ENCODE measurements at places on chromosomes 7 and 10.

DNA sequence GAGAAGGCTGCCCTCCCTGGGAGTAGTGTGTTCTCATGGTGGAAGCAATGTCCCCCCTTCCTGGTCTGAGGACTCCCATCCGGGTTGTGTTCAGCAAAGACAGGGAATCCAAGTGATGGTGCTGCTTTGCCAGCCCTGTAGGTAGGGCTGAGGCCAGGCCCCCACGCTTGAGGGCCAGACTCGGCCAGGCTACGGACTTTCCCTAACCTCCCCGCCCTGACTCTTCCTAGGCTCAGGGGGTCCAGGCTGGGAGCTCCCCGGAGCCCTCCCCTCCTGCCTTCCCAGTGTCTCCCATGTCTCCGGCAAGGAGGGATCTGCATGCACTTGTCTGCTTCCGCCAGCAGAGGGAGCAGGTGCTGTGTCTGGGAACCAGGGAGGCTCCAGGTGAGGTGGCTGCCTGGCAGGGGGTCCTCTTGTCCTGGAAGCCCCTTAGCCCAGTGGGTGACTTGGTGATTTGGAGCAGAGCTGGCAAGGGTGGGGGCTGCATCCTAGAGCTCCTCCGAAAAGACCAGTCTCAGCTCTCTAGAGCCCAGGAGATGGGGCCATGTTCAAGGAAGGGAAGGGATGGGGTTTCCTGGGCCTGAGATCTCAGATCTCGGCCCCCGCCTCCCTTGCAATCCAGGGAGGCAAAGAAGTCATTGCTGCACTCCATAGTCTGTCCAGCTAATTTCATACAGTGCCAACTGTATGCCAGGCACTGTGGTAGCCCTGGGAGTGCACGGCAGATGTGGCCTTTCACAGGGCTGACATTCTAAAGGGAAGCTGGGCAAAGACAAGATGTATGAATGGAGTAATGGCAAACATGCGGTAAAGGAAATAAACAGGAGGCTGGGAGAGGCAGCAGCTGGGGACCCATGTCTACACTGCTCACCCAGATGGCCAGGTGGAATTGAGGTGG is 20.3 kb upstream of the SFRP5 start:
- peak; percentile 74 for ATAC-seq

- ATAC-seq = no peak
Measured at GRCh38 chr7:22350466-22351328, 6.3 kb downstream of the RAPGEF5 start.

GRCh38 chr10:34449836-34450235 is 365.3 kb downstream of the PARD3 start:
- ATAC-seq = no peak

DNA sequence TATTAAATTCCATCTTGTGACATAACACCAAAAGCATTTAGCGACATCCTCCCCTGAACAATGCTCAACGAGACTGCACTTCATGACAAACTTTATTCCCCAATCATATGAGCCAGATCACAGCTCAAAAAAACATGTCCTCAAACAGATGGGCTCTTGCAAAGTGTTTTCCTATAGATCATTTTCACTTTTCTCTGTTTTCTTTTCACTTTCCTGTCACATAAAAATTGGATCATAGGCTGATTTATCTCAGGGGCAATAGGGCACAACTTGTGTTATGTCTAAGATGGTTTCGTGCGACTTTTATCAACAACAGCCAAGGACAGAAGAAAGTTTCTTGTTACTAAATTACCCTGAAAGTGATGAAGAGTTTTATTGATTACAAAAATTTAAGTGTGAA is 206.1 kb downstream of the WDR11 start:
- ATAC-seq = no peak

DNA sequence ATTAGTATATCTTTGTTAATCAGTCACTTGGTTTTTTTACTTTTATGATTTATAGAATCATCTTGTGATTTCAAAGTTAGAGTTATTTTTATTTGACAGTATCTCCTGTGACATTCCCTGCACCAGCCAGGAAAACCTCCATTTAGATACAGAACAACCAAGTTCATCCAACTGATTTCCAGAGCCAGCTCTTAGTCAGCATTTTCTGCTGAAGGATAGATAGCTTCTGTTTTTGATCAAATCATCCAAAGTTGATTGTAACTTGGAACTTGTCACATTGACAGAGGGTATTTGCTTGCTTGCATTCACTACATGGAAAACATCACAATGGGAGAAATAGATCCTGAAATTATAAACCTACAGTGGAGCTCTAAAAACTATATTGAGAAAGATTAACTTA is 122.6 kb downstream of the PON1 start:
- ATAC-seq = no peak

DNA sequence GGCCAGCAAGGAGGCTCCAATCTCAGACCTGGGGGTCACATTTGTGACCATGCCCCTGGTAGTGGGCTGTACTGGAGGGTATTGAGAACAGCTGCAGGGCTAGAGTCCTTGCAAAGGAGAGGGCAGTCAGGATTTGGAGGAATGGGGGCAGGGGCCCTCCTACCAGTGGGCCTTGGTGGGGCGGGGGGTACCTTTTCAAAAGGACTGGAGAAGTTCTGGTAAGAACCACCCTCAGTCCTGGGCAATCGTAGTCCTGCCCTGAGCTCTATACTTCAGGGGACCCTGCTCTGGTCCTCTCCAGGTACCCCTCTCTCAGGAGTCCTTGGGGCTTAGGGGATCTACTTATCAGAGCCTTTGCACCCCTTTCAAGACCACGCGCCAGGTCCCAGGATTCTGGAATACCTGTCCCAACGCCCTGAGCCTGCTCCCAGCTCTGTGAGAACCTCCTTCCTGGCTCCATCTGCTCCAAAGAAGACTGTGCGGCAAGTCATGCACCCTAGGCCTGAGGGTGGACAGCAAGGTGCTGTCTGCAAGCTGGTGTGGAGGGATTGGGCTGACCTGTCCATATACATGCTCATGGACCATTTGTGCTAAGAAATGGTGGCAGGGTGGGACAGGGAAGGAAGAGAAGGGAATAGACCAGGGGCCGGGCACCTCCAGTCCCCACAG is 134.1 kb upstream of the EEPD1 start:
- ATAC-seq = no peak

- ATAC-seq = no peak
Measured at GRCh38 chr7:158094671-158095226, 492.9 kb downstream of the PTPRN2 start.

DNA sequence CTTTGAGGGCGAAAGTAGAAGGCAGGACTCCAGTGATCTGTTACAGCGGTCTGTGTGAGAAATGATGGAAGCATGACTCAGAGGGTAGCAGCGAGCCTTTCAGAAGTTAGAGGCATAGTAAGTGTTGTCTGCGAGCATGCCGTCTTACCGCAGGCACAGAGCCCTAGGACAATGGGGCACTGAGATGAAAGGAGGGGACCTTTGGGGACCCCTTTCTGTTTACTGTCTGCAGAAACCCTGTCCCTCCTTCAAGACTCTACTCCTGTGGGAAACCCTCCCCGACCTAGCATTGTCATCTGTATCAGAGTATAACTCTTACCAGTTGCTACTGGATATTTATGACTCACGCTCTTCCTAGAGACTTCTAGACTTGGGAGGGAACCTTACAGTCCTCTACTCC is 87.2 kb upstream of the AGK start:
- ATAC-seq = peak; percentile 38

DNA sequence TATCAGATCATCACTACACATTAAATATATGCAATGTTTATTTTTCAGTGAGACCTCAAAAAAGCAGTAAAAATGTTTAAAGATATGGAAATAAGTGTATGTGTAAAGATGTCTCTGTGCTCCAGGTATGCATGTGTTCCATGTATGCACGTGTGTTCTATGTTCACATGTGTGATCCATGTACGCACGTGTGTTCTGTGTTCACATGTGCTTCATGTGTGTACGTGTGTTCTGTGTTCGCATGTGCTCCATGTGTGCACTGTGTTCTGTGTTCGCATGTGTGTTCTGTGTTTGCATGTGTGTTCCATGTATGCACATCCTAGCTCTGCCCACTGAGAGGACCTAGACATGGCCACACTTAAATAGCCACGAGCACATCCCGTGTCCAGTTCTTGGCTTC is 15.6 kb upstream of the PDIA4 start:
- ATAC-seq = no peak

GRCh38 chr7:71504697-71505441 is 372.9 kb downstream of the GALNT17 start:
- no peak for ATAC-seq

DNA sequence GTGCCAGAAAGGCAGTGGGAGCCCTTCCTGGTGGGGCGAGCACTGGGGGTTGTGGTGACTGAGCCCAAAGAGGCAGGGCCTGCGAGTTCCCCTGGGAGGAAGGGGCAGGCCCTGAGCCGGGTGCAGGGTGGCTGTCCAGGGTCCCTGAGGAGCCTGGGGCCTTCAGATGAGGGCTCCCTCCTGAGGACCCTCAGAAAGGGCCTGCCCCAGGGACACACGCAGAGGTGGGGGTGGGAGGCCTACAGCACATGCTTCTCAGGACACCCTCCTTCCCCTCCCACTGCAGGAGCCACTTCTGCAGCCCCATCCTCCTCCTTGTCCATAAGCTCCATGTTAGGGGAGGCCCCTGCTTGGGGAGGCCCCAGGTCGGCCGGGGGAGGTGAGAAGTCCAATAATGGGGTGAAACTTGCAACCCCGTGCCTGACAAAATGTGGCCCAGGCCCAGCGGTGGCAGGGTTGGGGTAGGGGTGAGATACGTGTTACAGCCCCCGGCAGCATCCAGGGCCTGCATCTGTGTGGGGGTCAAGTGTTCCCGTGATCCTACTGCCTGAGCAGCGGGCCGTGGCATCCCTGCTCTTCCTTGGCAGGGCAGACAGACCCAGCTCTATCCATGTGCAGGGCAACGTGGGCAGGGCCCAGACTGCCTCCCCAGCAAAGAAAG is 31.8 kb upstream of the RET start:
- ATAC-seq = no peak

DNA sequence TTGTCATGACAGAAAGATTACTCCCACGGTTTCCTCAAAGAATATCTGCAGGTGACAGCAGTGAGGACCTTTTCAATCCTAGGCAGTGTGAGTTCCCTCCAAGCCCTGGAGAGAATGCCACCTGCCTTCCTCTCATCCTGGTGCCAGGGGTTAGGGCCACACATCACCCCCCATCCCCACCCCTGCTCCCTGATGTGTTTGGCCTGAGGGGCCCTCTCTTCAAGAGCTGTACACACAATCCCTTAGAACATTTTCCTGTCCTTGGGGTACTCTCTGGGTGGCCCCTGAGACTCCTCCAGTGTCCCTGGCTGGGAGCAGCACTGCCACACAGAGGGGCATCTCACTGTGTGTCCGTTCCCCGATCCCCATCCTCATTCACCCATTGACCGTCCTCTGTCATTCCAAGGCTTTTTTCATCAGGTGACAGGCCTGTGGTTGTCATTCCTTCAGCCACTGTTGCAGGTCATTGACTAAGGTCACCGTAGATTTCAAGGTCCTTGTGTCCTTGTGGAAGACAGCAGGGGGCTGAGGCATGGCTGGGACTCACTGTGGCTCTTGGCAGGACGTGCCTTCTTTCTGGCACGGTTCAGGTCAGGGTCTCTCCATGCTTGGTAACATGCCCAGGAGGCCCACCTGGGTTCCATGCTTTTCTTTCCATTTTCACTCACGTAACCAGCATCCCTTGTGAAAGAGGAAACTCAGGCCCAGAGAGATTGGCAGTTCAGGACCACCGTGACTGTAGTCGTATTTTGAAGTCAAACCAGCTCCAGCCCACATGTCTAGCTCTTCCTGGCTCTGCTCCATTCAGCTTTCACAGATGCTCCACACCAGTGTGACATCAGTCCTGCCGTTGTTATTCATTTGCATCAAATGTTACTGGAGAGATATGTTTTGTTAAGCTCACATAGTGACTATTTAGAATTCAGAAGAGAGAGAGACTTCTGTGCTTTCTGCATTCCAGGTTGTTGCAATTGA is 26.8 kb upstream of the BTBD16 start:
- no peak for ATAC-seq

DNA sequence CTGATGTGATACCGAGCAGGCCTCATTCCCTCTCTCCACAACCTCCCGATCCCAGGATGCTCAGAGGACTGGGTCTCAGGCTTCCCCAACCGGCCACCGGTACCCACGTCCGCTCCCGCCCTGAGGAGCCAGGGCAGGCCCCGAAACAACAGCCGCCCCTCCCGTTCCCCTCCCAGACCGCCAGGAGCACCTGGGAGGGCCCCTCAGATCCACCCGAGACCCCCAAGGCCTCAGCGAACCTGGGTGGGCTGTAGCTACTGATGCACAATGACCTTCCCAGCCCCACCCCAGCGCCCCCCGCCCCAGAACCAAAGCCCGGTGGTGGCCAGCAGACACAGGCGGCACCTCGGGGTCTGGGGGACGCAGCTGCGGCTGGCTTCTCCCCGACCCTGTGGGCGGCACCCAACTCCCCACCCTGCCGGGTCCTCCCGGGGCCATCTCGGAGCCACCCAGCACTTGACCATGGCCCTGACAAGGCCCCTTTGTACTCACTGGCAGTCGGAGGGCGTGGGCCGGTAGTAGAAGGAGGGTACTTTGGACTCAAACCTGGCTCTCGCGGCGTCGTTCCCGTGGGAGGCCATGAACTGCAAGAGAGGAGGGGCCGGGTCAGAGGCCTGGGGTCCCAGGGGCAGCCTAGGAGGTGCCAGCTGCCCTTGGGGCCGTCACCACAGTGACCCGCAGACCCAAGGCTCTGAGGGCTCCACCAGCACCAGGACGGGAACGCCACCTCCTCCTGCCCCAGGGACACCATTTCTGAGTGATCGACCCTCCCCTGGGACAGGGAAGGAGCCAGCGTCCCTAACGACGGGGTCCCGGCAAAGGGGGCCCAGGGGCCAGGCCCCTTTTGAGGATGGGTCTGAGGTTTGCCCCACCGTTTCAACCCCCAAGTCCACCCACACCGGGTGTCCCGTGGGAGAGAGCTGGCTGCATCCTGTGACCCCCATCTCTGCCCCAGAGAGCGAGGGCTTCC is 28.1 kb downstream of the ADAP1 start:
- no peak for ATAC-seq

- no peak for ATAC-seq
Measured at GRCh38 chr7:44225566-44226395, 25.0 kb downstream of the YKT6 start.

DNA sequence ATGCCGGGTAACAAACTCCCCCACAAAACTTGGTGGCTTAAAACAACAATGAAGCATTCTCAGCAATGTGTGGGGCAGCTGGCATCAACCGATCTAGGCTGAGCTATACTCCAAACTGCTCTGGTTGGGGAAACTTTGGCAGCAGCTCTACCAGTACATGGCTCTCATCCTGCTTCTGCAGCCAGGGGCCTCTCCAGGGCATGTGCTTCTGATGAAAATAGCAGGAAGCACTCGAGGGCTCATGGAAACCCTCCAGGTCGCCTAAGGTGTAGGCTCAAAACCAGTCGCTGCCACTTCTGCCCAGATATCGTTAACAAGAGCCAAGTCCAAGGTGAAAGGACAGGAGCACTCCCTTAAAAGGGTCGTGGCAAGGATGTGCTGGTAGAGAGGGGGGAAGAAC is 134.1 kb downstream of the TEX36 start:
- ATAC-seq = no peak

DNA sequence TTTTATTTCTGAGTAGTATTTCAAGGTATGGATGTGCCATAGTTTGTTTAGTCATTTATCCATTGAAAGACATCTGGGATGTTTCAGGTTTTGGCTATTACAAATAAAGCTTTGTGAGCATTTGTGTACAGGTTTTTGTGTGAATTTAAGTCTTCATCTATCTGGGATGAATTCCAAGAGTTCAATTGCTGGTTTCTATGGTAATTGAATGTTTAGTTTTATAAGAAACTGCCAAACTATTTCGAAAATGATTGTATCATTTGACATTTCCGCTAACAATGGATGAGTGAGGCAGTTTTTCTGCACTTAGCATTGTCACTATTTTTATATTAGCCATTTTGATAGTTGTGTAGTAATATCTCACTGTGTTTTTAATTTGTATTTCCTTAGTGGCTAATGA is 99.4 kb downstream of the WDFY4 start:
- no peak for ATAC-seq

- ATAC-seq = no peak
Measured at GRCh38 chr10:128981881-128982615, 485.0 kb upstream of the MGMT start.

All from motor neuron (in vitro differentiated cells).